HS-5 (cell line): ENCODE measurements at places on chromosomes 4 and X.

DNA sequence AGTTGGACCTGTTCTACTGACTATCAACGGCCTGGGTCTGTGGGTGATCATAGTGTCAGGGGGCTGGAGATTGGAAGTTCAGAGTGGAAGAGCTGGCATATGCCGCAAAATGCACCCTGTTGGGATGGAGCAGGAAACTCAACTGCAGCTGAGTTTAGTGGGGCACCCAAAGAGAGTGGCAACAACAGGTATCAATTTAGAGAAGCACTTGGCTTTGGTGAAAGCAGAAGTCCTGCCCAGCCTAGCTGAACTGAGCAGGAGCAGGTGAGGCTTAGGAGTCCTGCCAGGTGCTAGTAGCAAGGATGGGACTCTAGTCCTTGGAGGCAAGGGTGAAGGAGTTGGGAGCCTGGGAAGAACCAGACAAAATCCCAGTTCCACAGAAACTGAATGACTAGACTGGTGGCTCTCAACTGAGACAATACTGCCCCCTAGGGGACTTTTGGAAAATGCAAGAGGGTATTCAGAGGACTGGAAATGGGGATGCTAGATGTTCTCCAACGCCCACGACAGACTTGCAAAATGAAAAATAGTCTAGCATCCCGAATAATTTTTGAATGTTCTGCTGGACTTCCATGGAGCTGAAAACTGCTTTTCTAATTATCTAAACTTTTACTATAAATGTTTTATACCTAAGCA is 49.4 kb downstream of the RTL9 start:
- no peak for DNase-seq

GRCh38 chrX:40462795-40463194 is 118.0 kb upstream of the ATP6AP2 start:
- no peak for DNase-seq

DNA sequence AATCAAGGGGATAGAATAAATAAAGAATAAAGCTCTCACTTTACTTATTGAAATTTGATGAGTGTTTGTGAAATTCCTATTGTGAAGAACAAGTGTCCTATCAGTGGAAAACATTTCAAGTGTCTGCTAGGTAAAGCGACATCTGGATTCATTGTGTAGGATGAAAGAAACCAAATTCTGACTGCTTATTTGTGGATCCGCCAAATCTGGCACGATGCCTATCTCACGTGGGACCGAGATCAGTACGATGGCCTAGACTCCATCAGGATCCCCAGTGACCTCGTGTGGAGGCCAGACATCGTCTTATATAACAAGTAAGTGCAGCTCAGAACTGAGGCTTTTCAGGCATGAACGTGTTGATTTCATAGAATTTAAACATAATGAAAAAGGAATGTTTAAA is 1.9 kb downstream of the CHRNA9 start:
- DNase-seq, result no peak

GRCh38 chr4:143344774-143345173 is 8.1 kb downstream of the GAB1 start:
- DNase-seq, result no peak

- DNase-seq, result no peak
Observed at GRCh38 chr4:19123681-19124080, 1102.1 kb upstream of the LCORL start.

GRCh38 chr4:113043591-113043990 is 5.9 kb upstream of the ANK2 start:
- DNase-seq, result no peak

DNA sequence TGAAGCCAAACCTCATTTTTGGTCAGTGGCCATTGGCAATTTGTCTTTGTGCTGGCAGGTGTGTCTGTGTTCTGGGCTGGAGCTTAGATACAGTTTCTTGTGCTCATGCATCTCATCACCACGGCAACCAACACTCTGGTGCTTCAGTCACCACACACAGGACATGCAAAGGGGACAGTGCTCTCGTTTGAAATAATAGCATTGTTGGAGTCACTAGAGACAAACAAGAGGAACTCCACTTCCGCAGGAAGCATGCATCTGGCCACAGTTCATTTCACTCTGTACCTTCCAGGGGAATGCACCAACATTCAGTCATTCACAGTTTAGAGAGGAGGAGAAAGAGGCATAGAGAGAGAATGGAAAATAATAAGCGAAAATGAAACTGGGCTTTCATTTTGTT is 267.4 kb downstream of the ANK2 start:
- no peak for DNase-seq

DNA sequence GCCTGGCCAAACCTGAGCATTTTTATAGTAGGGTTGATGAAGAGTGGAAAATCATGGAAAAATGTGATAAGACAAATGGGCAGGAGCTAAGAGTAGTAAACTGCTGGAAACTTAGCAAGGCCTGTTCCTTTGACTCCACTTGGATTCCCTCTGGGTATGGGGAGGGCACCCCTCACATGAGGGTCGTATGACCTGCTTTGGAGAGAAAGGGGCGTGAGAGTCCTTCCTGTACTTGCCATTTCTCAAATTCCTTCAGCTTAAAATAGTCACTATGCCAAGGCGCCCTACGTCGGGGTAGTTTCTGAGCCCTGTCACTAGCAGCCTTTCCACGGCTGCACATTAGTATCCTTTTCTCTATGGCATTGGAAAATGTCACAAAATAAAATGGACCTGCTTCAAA is 49.1 kb downstream of the GPRIN3 start:
- no peak for DNase-seq

GRCh38 chr4:170671171-170671570 is 581.4 kb upstream of the AADAT start:
- no peak for DNase-seq

DNA sequence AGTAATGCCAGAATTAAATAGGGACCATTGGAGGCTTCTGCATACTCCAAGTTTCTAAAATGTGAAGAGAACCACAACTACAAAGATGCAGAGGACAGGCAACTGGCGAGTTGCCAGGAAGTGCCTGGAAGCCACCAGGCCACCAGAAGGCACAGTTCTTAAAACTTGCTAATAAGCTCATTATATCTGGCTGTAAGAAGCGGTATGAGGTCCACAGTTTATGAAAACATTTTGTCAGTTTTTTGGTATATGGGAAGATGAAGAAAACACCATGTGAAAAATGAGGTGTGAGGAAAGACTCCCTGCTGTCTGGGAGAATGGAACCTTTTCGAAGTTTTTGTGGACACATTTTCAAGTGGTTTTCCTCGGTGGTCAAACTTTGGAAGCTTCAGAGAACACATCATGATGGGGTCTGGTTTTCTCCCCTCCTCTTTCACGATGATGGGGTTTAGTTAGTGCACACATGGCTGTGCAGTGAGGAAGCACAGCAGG is 202.7 kb downstream of the NR3C2 start:
- no peak for DNase-seq

DNA sequence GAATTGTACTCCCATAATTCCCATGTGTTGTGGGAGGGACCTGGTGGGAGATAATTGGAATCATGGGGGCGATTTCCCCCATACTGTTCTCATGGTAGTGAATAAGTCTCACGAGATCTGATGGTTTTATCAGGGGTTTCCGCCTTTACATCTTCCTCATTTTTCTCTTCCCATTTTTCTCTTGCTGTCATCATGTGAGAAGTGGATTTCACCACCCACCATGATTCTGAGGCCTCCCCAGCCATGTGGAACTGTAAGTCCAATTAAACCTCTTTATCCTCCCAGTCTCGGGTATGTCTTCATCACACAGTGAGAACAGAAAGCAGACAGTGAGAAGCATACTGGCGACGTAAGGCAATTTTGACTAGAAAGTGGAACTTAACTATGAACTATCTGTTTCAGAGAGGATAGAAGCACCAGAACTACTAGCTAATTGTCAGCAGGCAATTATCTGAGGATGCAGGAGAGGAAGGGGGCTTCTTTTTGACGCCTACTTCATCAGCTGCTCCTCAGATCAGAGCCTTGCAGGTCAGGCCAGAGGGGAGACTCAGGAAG is 8.5 kb upstream of the GPR50 start:
- no peak for DNase-seq

DNA sequence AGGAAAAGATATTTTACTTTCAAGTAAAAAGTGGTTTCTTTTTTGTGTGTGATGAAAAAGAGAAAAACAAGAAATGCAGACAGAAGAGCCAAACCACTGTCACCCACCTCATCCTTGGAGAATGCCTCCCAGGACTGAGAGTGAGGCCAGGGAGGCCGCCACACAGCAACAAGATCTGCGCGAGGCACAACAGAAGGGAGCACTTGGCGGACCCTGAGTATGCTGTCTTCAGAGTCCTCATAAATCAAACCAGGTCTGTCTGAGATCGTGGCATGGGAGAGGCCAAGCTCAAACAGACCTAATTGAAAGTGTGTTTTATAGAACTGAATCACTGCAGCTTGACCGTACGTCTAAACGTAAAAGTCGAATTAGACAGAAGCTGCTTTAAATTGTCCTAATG is 134.3 kb upstream of the VCX2 start:
- no peak for DNase-seq

GRCh38 chrX:20029728-20030127 is 38.9 kb upstream of the BCLAF3 start:
- no peak for DNase-seq

DNA sequence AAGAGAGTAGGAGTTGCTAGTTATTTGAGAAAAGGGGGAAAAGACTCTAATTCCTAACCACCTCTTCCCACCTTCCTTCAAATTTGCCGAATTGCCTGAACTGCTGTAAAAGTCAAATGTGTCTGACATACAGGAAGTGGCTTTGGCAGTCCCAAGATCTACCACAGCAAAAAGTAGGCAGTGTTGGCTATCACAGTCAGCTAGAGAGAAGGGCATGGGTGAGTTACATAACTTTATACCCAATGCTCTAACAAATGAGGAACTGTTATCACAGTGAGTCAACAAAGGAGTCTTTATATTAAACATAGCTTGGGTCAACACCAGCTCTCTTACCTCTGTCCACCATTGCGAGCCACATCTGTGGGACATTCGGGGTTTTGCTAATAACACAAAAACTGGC is 2.4 kb upstream of the MBNL3 start:
- DNase-seq, result no peak

- DNase-seq, result no peak
Observed at GRCh38 chr4:167642250-167642649, 408.0 kb upstream of the SPOCK3 start.

GRCh38 chrX:43870011-43870410 is 12.2 kb downstream of the MAOB start:
- no peak for DNase-seq

GRCh38 chrX:19772096-19772821 is 115.1 kb downstream of the SH3KBP1 start:
- DNase-seq, result no peak

- peak; percentile 76 for DNase-seq
Observed at GRCh38 chr4:80255329-80256095, 11.0 kb upstream of the FGF5 start.

DNA sequence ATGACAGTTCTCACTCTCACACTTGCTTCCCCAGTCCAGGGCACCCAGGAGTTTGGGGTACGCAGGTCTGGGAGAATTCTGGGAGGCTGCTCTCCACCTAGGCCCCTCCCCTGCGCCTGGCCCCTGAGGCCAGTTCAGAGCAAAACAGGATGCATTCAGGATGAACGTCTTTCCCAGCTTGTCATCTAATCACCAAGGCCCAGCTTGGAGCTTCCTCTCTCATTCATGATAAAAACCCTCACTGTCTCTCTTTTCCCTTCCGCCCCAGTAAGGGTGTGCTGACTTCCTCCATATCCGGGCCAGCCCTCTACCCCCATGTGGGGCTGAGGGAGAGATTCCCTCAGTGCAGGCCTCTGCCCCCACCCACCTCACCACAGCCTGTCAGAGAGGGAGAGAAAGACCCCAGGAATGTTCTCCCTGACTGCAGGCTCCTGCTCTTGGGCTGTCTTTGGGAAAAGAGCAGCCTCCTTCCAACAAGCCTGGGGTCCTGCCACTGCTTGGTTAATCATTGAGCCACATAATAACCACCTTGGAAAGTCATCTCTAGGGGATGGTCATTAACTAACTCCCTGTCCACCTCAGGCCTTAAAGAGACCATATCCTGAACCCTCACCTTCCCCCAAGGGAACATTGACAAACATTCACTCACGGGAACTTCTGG is 50.1 kb downstream of the STARD8 start:
- DNase-seq, result no peak

- no peak for DNase-seq
Observed at GRCh38 chr4:56134266-56134665, 185.5 kb downstream of the CEP135 start.
